ENCODE measurements at places on chromosomes 2 and 18.

DNA sequence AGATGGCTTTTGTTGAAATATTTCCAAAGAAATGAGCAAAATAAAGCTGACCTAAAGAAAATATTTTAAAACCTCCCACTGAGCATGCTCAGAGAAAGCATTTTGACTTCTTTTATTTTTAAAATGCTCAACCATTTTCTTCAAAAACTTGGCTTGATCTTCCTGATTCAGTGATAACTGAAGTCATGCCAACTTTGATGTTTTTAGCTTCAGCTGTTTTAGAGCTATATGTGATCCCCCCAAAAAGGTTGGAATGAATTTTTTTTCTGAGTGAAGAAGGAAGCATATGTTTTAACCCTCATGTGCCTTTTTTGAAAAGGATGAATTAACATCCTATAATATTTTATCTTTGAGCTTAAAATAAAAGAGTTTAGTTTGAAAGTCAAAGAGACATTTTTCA is 612.0 kb downstream of the ARHGAP15 start:
- DNase-seq, result no peak

GRCh38 chr2:209762563-209762962 is 9.1 kb upstream of the UNC80 start:
- DNase-seq, result no peak

- no peak for DNase-seq
These were observed 336.0 kb upstream of the HNRNPA3 start for GRCh38 chr2:176876493-176877103.

- no peak for DNase-seq
These were observed 80.5 kb downstream of the CDH19 start for GRCh38 chr18:66523219-66523991.

DNA sequence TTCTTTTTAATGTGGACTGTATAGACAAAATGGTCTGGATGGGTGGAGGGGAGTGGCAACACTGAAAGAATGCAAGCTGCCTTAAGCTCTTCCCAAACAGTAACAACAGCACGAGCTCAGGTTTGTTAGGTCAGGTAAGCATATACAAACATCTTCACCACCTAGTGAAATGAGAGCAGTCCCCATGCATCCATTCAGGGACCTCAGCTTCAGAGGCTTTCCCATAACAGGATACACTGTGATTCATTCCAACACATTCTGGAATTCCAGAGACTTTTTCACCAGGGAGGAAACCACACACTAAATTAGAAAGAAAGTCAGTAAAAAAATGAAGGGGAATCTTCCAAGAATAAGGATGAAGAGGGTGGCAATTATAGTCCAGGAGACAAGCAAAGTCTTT is 50.4 kb upstream of the BZW1 start:
- DNase-seq, result peak; percentile 68

DNA sequence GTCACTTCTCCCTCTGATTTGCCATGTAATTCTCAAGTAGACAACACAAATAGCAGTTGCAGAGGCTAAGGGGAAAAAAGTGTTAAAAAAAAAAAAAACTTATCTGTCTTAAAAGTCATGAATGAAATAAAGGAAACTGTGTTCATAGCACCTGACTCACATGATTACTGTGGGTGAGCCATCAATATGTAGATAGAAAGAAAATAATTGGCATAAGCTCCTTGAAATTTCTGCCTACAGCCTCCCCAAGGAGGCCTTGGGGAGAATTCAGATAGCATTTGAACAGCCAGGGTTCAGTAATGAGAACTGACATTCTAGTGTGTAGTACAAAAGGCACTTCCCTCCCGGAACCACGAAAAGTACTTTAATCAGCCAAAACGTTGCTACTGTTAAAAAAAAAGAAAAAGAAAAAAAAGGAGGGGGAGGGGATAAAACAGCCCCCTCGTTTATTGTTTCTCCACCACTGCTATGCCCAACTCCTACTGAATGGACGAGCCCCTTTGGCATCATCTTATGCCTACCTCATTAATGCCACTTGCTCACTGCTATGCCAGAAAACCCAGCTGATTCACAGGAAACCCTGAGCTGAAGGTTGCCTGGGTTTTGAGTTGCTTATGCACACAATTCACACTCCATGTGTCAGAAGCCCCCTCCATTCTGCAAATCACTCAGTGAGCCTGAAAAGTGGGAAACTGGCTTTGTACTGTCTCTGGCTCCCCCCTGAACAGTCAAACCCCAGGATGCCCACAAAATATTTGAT is 65.5 kb upstream of the KLF7 start:
- peak; percentile 15 for DNase-seq

DNA sequence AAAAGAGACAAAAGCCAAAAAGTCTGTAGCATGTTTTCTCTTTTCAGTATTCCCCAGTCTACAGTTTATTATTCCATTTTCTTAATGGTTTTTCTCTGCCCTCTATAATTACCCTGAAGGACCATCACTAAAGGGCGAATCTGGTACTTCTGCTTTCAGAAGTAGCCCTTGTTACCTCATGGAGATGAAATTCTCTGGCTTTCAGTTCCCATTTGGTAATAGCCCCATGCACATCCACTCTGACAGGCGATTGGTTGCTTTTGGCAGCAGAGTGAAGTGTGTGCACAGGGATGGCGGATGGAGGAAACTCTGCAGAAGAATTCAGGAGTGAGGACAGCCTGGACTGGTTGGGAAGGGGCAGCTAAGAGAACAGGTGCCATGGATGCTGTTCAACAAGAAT is 66.3 kb upstream of the NABP1 start:
- DNase-seq, result no peak

GRCh38 chr2:75309596-75310463 is 110.5 kb upstream of the TACR1 start:
- no peak for DNase-seq

All from lung microvascular endothelial cell (primary cell).